GM12864 (cell line): ENCODE measurements at places on chromosomes 3 and 15.

GRCh38 chr15:40290918-40291574 lies 8.2 kb upstream of the ANKRD63 start:
- DNase-seq: no peak

DNA sequence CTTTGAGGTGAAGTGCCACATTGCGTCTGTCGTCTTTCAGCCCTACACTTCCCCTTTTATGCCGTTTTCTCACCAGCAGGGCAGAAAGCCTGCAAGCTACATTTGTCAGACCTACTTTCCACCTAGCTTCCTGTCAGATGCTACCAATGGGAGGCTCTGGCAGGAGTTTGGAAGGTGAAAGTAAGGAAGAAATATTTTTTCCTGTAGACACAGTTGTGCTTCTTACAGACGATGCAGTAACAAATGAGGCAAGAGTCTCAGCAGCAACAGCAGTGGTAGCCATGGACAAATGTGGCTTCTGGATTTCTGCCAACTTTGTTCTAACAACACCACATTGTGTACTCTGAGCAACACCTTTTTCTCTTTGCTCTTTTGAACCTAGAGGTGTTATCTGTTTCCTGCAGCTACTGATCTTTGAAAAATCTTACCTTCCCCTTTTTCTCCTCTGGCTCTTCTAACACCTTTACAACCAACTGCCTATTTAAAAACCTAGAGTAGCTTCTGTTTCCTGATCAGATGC lies 70.6 kb upstream of the STT3B start:
- DNase-seq: no peak

DNA sequence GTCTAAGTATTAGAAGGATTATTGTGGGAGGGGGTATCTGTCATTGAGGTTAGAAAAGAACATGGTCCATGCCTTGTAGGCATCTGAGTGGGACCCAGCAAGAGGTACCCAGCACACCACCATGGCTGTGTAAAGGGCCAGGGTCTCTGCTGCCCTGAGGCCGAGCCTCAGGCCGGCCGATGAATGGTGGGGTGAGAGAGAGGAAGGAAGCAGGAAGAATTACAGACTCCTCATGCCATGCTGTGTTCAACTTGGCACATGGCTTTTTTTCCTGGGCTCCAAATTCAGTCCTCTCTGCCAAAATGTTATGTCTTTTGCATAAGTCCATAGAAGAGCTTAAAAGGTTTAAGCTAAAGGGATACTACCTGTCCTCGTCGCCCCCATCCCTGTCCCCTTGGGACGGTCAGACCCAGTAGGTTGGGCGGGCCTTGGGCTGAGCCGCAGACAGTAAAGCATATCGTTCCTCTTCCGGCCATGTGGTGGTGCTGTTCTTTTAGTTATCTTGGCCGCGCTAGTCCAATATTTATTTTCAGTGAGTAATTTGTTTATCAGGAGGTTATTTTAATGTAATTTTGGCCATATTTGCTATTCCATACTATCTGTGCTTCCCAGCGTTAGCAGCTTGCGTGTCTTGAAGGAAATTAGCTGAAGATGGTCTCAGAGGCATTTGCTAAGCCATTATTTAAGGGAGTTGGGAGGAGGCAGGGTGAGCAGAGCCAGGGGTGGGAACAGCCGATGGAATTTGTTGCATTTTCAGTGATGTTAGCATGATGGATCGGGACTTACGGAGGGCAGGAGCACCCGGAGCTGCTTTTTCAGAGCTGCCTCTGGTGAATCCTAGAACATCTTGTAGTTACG lies 152.4 kb downstream of the AGBL1 start:
- no peak for DNase-seq

GRCh38 chr15:68279779-68280753 lies 2.5 kb downstream of the FEM1B start:
- DNase-seq: no peak
